ENCODE measurements at places on chromosomes 16 and 17.

GRCh38 chr17:2734939-2735338 is 14.5 kb downstream of the CCDC92B start:
- no peak for DNase-seq

DNA sequence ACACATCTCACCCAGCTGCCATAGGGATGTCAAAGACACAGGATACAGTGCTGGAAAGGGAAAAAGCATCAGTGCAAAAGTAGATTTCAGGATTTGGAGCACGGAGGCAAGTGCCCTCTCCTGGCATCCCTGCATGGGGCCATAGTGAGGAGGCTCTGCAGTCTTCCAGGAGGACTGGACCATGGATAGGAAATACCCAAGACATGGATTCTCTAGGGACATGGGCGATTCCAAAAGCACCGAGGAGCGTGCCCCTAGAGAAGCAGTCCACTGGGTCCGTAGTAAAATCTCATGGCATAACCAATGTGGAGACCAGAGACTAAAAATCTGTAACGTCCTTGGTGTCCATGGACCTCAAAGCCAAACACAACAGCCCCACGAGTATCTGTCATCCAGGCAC is 818.2 kb downstream of the KCNJ18 start:
- DNase-seq = no peak

- no peak for DNase-seq
These were observed 5.2 kb downstream of the CACNA1G start for GRCh38 chr17:50565402-50566350.

DNA sequence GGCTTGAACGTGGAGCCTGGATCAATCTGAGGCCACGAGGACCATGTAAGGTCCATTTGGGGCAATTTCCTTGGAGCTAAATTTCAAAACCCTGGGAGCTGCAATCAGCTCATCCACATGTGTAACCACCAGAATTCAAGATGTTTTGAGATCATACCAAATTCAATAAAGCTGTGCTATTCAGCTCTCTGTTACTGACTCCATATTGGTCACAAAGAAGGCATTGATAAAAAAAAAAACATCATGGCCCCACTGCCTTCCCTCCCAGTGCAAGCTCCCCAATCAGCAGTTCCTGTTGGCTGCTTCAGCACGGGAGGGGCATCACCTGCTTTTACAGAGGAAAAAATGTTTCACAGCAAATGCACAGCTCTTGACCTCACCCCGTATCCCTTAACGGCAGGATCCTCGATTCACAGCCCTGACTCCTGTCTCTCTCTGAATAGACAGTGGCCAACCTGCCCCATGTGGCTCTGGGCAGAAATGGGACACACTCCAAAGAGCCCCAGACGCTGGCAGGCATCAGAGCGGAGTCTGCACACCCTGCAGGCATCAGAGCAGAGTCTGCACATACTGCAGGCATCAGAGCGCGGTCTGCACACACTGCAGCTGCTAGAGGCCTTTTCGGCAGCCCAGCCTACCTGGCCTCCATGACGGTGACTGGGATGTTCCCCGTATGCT is 37.1 kb downstream of the FANCA start:
- DNase-seq = no peak

DNA sequence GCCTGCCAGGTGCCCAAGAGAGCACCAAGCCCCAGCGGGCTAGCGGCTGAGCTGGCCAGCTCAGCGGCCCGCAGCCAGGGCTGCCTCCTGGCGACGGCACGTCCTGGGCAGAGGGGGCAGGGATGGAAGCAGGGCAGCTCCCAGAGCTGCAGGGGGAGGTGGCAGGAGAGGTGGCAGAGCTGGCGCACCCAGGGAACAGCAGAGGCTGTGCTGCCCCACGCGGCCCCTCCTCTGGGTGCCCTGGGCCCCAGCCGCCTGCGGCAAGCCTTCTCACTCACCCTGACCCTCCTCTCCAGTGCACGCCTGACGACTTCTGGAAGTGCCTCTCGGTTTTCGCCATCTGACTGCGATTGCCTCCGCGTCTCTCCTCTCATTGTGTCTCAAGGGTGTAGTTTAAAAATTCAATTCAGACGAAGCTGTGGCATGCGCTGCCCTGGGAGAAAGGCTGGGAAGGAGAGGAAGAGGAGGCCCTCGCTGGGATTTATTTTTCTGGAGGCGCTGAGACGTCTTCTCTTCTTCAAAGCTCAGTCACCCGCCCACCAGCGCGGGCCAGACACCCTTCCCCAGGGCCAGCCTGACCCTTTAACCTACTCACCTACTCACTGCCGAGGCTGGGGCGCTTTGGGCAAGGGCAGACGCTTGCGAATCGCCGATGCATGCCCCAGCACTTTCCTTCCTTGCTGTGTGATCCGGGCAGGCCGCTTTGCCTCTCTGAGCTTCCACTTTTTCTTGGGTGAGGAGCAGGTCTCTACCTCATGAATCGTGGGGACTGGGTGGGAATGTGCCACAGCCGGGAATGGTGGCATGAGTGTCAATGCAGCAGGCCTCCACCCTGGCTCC is 24.9 kb downstream of the GSE1 start:
- DNase-seq = no peak

GRCh38 chr17:47821031-47821423 is 567 bp downstream of the OSBPL7 start:
- no peak for DNase-seq
